ENCODE measurements at places on chromosomes 13 and 19. TPM values are rescaled to one million over a fixed set of nuclear protein-coding genes. Genes with fewer than 3 reads are reported as not detected.

CEACAM3 gene
- not detected for total RNA-seq

ALG5 gene
- total RNA-seq: 51.0 TPM

OR10H1 gene
- total RNA-seq: not detected

FFAR1 gene
- not detected for total RNA-seq

LRRC63 gene
- 0.22 TPM for total RNA-seq

IL12RB1 gene
- total RNA-seq: not detected

EXOC3L2 gene
- not detected for total RNA-seq

SLC44A2 gene
- total RNA-seq: 55.0 TPM

IL4I1 gene
- 1.3 TPM for total RNA-seq

GARIN5A gene
- total RNA-seq: not detected

HPN gene
- total RNA-seq: not detected

CEACAM16 gene
- not detected for total RNA-seq

Data from uterine smooth muscle cell (primary cell).